Chondrocyte (in vitro differentiated cells): ENCODE measurements at places on chromosomes 5 and 9. TPM values are rescaled to one million over a fixed set of nuclear protein-coding genes. Genes with fewer than 3 reads are reported as not detected.

CEL gene
- total RNA-seq, result 0.87 to 1.5 TPM (median 1.1 TPM) in 3 replicates

IL5 gene
- total RNA-seq, result not detected in 3 replicates

DNA sequence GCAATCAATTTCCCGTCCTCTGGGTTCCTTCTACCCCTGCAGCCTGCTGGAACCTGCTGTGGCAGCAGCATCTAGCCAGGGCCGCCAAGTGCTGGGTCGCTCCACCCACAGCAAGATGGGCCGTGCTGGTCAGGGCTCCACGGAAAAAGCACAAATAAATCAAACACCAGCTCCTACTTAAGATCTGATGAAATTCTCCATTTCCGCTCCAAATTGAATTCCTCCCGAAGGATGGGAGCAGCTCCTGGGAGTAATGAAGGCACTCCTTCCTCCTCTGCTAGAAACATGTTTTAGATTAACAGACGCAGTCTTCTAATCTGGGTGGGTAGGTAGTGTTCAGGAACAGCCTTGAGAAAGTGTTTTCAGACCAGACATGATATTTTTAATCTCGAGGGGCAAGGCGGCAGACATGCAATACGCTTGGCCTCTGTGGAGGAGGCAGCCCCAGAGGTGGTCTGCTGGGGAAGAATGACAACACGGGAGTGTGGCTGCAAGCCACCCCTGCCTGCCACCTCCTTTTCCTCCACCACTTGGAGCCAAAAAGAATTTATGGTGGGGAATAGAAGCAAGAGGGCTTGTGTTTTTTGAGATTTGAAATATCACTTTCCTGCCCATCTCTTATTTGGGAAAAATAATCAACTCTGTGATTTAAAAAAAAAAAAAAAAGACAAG lies 194.1 kb downstream of the AOPEP start:
- DNase-seq, result no peak
- H3K4me3 ChIP-seq, result peak overlapping the region; percentile 66
- peak overlapping the region; percentile 98 for H3K27ac ChIP-seq
- peaks cover 85% of the 10 kb centered on the region for H3K4me1 ChIP-seq
- peaks cover 5% of the 10 kb centered on the region for H3K36me3 ChIP-seq

SLC1A1 gene
- 7.1 to 11.0 TPM (median 10.2 TPM) in 3 replicates for total RNA-seq

- H3K4me1 ChIP-seq, result peaks cover 28% of the 10 kb centered on the region
- H3K36me3 ChIP-seq, result no peaks in the 10 kb centered on the region
- no peak for DNase-seq
- no peak overlapping the region for H3K27ac ChIP-seq
These were observed 17.4 kb upstream of the PLEKHG4B start for GRCh38 chr5:74503-75109.

- peaks cover 2% of the 10 kb centered on the region for H3K36me3 ChIP-seq
- H3K27me3 ChIP-seq, result no peaks in the 10 kb centered on the region
These were observed 18.0 kb downstream of the ZNF608 start for GRCh38 chr5:124728331-124728967.

- no peak overlapping the region for H3K4me3 ChIP-seq
- no peaks in the 10 kb centered on the region for H3K4me1 ChIP-seq
- H3K36me3 ChIP-seq, result no peaks in the 10 kb centered on the region
- DNase-seq, result no peak
- H3K27ac ChIP-seq, result no peak overlapping the region
These were observed 521.2 kb downstream of the DTWD2 start for GRCh38 chr5:118467103-118467502.

KIF12 gene
- total RNA-seq, result 0.39 to 1.4 TPM (median 0.70 TPM) in 3 replicates

DNA sequence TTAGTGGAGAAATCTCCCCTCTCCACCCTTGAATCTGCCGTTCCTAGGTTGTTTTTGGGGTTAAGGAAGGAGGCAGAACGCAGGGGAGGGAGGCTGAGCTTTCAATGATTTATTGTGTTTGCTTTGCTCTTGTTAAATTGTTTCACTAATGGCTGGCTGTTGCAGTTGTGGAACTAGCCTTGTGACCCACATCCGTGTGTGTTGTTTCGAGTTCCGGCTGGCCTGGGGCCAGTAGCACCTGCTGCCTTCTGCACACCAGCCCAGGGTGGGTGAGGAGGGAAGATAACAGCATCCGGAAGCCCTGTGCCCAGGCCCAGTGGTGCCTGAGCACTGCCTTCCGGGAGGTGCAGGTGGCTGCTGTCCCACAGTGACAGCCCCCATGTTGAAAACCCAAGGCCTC lies 3.6 kb downstream of the ERGIC1 start:
- peaks cover 3% of the 10 kb centered on the region for H3K36me3 ChIP-seq
- no peak overlapping the region for H3K4me3 ChIP-seq
- H3K27me3 ChIP-seq, result no peaks in the 10 kb centered on the region
- H3K27ac ChIP-seq, result no peak overlapping the region
- DNase-seq, result no peak
- H3K4me1 ChIP-seq, result peaks cover 60% of the 10 kb centered on the region

BSPRY gene
- total RNA-seq, result not detected in 3 replicates

SPATA6L gene
- 0.35 to 0.65 TPM (median 0.46 TPM) in 3 replicates for total RNA-seq

DNA sequence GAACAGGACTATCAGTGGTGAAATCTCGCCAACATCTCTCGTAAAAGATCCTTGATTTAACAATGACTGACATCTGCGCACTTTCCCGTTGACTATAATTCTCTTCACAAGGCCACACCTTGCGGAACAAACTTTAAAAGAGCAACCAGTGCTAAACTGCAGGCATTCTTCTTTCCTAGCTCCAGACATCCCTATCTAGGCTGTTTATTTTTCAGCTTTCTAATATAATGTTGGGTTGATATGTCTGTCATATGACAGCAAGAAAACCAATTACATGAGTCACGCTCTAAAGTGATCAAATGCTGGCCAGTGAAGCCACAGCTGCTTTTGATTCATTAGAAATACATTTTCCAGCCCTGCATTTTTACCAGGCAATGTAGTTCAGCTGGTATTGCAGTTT lies 162.5 kb downstream of the ELAVL2 start:
- H3K4me3 ChIP-seq, result no peak overlapping the region
- peaks cover 2% of the 10 kb centered on the region for H3K27me3 ChIP-seq
- DNase-seq, result no peak
- H3K27ac ChIP-seq, result no peak overlapping the region

GRCh38 chr9:83449166-83449565 lies 89.0 kb downstream of the FRMD3 start:
- no peak overlapping the region for H3K27ac ChIP-seq
- H3K4me3 ChIP-seq, result no peak overlapping the region
- no peaks in the 10 kb centered on the region for H3K27me3 ChIP-seq
- DNase-seq, result no peak

GRCh38 chr9:93378276-93378675 lies 73.2 kb upstream of the FAM120A start:
- no peak for DNase-seq
- H3K36me3 ChIP-seq, result no peaks in the 10 kb centered on the region
- H3K27ac ChIP-seq, result no peak overlapping the region
- no peak overlapping the region for H3K4me3 ChIP-seq
- H3K4me1 ChIP-seq, result no peaks in the 10 kb centered on the region
- H3K27me3 ChIP-seq, result peaks cover 37% of the 10 kb centered on the region

GRCh38 chr5:14756478-14756877 lies 92.0 kb downstream of the OTULIN start:
- no peak overlapping the region for H3K4me3 ChIP-seq
- no peaks in the 10 kb centered on the region for H3K27me3 ChIP-seq
- DNase-seq, result no peak

OBP2B gene
- total RNA-seq, result not detected in 3 replicates

IFNA4 gene
- not detected in 3 replicates for total RNA-seq

DNA sequence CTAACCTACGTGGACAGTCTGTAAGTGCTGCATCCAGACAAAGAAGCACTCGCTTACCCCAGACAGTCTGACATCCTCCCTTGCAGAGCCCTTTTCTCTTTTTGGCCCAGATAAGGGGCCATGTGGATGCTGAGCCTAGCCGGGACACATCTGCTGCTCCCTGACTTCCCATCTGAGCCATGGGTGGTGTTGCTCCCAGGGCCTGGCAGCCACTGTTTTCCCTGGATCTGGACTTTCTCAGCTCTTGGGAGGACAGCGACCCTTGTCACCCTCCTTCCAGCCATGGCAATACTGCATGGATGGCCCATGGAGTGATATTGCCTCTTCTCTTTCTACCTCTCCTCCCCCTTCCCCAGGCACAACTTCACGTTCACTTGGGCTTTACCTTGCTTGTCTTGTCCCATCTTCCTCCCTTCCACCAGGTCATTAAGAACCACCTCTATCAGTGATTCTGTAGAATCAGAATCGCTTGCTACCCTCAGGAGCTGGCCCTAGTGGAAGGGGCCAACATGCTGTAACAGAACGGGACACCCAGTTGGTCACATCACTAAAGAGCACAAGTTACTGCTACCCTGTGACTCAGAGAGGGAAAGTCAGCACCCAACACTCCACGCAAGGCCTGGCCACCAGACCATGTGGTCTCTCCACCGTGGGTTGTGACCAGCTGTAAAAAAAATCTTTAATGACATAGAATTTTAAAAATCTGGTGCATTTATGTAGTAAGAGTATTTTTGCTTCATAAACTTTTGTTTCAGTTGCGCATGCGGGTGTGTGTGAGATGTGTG lies 4.4 kb downstream of the NEURL1B start:
- H3K27me3 ChIP-seq, result no peaks in the 10 kb centered on the region
- no peaks in the 10 kb centered on the region for H3K36me3 ChIP-seq

- peak overlapping the region; percentile 97 for H3K27ac ChIP-seq
- no peaks in the 10 kb centered on the region for H3K27me3 ChIP-seq
- no peak for DNase-seq
- H3K4me3 ChIP-seq, result no peak overlapping the region
These were observed 473.6 kb upstream of the TNC start for GRCh38 chr9:115591584-115591984.

DNA sequence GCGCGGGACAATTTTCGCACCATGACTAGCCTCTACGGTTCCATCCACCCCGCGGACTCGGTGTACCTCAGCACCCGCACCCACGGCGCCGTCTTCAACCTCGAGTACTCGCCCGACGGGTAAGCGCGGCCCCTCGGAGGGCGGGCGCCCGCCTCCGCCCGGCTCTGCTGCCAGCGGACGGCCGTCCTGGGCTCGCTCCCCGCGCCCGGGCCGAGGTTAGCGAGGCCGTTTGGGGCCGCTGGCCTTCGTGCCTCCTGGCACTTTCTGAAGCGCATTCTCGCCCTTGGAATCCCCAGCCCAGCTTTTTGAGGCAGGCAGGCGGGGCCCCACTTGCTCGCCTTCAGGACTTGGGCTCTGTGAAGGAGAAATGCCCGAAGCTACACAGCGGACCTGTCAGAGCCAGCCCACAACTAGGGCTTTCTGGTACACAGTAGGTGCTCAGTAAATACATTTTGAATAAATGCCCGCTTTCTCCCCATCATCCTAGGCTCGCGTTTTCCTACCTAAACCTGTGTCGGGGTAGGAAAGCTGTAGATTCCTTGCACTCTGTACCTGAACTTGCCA lies 772 bp downstream of the DCAF10 start:
- peak overlapping the region; percentile 93 for H3K4me3 ChIP-seq
- peaks cover 31% of the 10 kb centered on the region for H3K4me1 ChIP-seq
- H3K36me3 ChIP-seq, result peaks cover 1% of the 10 kb centered on the region

OR1Q1 gene
- total RNA-seq, result not detected in 3 replicates

GRCh38 chr5:31767335-31768031 lies 128.6 kb downstream of the PDZD2 start:
- H3K36me3 ChIP-seq, result no peaks in the 10 kb centered on the region
- peaks cover 44% of the 10 kb centered on the region for H3K27me3 ChIP-seq
- H3K27ac ChIP-seq, result no peak overlapping the region
- no peaks in the 10 kb centered on the region for H3K4me1 ChIP-seq
- no peak for DNase-seq

DNA sequence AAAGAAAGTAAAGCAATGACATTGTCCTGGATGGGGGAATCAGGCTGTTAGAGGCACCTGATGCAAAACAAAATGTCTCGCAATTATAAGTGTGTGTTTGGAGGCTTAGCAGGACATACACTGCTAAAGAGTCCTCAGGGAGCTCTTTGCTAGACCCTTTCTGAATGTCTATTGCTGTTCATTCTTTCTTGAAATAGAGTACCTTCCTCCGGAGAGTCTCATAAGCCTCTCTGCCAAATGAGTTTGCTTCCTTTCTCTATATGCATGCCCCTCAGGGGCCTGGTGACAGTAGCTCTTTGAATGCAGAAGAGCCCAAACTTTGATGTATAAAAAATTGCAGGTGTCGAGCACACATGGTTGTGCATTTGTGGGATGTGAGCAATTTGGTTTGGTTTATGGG lies 26.4 kb upstream of the ADAMTSL1 start:
- no peak for DNase-seq
- H3K36me3 ChIP-seq, result no peaks in the 10 kb centered on the region
- H3K4me1 ChIP-seq, result peaks cover under 1% of the 10 kb centered on the region
- H3K4me3 ChIP-seq, result no peak overlapping the region
